ENCODE measurements at places on chromosomes 4 and X. TPM values are rescaled to one million over a fixed set of nuclear protein-coding genes. Genes with fewer than 3 reads are reported as not detected.
A peak's percentile ranks its signal among the peaks of the same experiment; 100 is the strongest.

Gene KCND1
- 0.09 TPM for total RNA-seq

GRCh38 chr4:151218343-151218742 lies 58.6 kb upstream of the PRSS48 start:
- no peak for DNase-seq

Gene PF4V1
- not detected for total RNA-seq

DNA sequence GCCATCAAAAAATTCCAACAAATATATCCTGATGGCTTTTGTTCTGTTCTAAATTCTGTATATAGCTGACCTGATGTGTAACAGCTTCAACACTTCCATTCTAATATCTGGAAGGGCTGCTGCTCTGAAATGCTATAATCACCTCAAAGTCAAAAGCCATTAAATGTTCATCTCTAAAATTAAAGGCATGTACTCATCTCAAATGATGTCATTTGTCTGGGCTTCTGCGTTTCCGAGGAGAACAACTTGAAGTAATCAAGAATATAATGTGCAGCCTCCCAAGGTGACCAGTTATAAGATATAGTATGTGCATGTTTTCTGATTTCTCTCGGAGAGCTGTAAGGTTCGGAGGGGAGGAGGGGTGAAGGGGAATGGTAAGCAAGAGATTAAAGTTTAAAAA lies 237.6 kb downstream of the SCFD2 start:
- no peak for DNase-seq

DNA sequence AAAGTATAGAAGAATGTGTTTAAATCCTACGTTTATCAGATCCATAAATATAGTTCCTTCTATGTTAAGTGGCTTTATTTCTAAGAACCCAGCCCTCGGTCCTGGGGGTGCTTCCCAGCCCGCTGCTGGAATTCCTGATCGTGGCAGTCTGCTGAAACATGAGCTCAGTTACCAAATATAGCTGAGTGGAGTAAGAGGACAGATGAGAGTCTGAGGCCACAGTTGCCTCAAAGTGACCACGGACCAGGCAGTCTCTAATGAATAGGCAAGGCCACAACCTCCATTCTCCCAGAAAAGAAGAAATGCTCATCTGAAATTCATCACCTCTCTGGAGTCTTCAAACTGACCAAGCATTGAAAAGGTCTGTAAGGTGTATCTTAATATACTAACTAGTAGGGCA lies at the start of gene PALLD:
PALLD (plus strand) TSS at position 219 of the 400 bp plus-strand sequence.
- peak; percentile 67 for DNase-seq

DNA sequence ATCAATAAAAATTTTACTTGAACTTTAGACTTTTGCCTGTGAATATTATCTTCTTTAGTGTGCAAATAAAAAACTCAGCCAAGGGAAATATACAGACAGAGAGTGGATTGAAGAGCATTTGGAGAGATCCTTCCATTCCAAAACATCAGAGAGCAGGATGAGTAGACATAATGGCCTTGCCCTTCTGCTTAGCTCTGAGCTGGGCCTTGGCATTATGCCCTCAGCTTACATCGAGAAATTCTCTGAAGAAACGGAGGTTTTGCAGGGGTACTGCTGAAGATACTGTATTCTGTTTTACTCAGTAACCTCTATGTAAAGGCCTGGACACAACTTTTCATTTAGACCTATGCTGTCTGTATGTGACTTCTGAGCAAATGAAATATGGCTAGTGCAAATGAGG lies 317.4 kb downstream of the STIM2 start:
- DNase-seq, result no peak

GRCh38 chr4:99856166-99856565 lies 38.1 kb downstream of the LAMTOR3 start:
- DNase-seq, result no peak

GRCh38 chr4:81599742-81600380 lies 128.2 kb upstream of the RASGEF1B start:
- DNase-seq, result no peak

Gene NAP1L2
- 10.9 TPM for total RNA-seq

Gene PPM1K
- 186 TPM for total RNA-seq

- no peak for DNase-seq
These were observed 26.3 kb downstream of the TACC3 start for GRCh38 chr4:1747603-1747967.

GRCh38 chr4:119082661-119083060 lies 53.0 kb upstream of the MYOZ2 start:
- no peak for DNase-seq

DNA sequence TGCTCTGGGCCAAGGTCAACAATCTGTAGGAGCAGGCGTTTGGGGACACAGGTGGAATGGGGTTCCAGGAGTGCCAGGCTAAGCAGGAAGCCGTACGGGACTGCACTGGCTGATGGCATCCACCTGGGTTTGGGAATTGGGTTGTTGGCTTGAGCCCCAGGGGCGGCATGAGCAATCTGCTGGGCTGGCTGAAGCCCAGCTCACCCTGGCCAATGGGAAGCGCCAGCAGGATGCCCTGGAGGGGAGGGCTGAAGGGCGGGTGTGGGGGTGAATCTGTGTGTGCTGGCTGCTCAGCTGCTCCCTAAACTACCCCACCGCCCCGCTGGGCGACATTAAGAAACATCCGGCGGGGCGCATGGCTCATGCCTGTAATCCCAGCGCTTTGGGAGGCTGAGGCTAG lies 8.9 kb upstream of the RGS12 start:
- DNase-seq, result no peak

DNA sequence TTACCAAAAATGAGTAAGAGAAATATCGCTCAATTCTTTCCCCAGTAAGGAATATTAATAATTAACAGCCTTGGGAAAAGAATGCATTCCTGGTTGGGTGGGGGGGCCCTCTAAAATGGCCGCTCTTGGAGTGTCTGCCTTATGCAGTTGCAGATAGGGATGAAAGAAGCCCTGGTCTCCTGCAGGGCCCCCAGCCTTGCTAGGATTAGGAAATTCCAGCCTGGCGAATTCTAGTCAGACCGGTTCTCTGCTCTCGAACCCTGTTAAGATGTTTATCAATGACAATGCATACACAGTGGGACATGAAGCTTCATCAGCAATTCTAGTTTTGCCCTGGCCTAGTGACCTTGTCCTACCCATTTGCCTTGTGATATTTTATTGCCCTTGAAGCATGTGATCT lies 1047.7 kb upstream of the GRID2 start:
- no peak for DNase-seq

DNA sequence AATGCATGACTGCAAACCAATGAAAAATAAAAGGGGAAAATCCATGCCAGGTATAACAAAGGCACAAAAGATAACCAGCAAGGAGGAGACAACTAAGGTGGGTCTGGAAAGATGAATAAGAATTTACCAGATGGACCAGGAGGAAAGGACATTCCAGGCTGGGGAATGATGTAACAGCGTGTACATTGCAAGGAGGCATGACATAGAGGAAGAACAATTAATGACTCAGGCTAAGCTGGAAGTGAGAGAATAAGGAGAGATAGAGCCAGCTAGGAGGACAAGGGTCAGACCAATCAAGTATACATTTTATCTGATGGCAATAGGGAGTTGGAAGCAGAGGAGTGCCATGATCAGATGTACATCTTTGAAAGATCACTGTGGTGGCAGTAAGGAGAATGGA lies 57.0 kb downstream of the MTMR8 start:
- no peak for DNase-seq

DNA sequence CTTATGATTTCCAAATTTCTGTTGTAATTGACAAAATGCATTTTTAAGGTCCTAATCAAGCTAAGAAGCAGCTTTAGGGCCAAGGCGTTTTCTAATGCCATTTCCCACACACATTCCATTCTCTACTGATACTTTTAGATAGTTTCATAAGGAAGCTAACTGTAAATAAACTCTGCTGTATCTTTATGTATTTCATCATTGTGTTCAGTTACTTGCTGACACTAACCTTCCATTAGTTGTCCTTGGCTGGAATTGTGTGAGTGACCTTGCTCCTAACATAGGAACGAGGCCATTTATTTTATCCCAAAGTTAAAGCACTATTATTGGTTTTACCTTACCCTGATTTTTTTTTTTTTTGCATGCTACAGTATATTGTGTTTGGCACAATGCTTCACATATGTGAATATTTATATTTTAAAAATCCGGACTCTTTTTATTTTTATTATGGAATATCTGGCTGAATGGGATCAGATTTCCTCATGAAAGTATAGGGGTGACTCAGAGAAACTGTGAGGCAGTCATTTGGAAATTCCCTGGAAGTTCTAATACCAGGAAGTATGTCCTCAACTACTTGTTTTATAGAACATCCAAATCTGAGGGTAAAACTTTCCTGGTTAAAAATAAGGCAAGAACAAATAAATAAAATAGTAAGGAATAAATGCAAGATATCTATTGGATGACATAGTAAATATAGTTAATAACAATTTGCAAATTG lies 62.7 kb upstream of the SORBS2 start:
- no peak for DNase-seq

Gene SMR3B
- total RNA-seq, result not detected

Gene HELT
- not detected for total RNA-seq

GRCh38 chrX:20412871-20413486 lies 146.3 kb upstream of the RPS6KA3 start:
- DNase-seq, result peak; percentile 22

DNA sequence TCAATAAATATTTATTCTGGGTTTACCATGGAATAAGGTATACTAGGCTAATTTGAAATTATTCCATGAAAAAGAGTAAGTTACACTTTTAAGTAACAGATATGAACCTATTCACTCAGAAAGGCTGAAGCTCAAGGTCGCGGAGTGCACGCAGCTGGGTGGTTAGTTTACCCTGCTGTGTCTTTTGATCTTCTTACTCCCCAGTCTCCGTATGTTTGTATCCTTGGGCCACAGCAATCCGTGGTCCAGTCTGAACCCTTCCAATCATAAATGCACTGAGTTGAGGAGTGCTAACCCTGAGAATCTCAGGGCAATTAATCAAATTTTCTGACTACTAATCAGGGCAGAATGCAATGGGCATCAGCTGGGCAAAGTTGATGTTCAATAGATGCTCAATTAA lies 33.9 kb downstream of the RPS3A start:
- DNase-seq, result no peak

Gene GABRQ
- total RNA-seq, result not detected

GRCh38 chr4:165360041-165360695 lies 18.6 kb upstream of the CPE start:
- DNase-seq, result no peak

Gene ZFP92
- 0.64 TPM for total RNA-seq

Gene CLNK
- not detected for total RNA-seq

DNA sequence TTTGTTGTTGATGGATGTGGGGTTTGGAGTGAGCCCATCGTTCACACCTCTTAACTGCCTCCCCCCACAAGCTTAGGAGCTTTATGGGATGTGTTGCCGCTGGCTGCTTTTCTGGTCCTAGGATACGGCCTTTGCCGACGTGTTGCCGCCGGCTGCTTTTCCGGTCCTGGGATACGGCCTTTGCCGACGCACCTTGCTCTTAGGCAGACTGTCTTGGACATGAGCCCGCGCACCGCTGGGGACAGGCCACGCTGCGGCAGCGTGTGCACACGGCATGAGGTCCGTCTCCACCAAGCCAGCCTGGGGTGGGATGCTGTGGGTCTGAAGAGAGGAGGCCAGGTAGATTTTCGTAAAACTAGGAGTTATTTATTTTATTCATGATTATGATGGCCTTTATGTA lies 14.2 kb downstream of the RGS12 start:
- no peak for DNase-seq

DNA sequence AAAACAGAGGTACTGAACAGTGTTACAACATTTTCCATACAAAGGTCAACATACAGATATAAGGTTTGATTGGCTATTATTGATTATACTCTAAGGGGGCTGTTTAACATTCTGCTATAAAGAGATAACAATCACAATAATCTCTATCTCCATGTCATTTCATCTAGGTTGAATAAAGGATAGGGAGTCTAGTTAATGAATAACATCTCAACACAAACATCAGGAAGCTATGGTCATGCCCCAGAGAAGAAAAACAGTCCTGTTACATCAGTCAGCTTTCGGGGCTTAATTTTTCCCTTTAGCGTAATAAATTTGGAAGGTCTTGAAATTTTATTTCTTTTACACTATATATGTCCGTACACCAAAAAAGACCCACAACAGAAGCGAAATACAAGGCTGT lies 41.5 kb upstream of the DCAF8L2 start:
- no peak for DNase-seq

- DNase-seq, result no peak
These were observed 374.0 kb downstream of the EPHA5 start for GRCh38 chr4:65296246-65296645.

Gene ZNF630
- 2.2 TPM for total RNA-seq

DNA sequence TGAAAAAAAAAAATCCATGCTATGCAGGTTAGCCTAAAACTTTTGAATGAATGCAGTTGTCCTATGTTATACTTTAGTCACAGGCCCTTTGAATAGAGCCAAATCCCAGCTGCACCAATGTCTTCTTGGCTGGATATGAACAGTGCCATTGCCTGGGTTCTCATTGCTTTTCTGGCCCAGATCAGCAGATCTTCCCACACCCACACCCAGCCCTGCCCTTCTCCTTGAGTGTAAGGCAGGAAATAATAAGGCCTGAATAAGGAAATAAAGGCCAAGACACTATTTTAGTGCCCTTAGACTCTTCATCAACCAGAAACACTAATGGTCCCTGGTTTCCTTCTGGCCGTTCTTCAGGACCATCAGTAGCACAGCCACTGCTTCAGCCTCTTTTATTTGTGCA lies 66.6 kb downstream of the USP38 start:
- no peak for DNase-seq

Gene IQCM
- total RNA-seq, result not detected

DNA sequence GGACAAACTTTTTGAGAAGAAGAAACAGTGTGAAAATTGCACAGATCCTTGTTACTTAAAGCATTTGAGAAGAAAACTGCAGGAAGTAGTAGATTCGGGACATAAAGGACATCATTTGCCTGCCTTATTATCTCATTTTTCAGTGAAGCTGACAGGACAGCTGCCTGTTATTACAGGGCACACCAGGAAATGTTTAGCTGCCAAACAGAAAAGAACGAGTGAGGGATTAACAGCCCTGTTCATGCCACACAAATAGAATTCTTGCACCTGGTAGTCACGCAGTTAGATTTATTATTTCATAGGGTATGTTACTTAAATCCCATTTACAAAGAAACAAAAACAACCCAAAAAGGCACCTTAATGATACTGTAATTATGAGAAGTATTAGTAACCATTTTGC lies 100.6 kb downstream of the CHIC2 start:
- no peak for DNase-seq

GRCh38 chr4:78753091-78753490 lies 23.1 kb upstream of the BMP2K start:
- DNase-seq, result no peak

- no peak for DNase-seq
These were observed 235.4 kb downstream of the HNRNPD start for GRCh38 chr4:82138374-82138773.

DNA sequence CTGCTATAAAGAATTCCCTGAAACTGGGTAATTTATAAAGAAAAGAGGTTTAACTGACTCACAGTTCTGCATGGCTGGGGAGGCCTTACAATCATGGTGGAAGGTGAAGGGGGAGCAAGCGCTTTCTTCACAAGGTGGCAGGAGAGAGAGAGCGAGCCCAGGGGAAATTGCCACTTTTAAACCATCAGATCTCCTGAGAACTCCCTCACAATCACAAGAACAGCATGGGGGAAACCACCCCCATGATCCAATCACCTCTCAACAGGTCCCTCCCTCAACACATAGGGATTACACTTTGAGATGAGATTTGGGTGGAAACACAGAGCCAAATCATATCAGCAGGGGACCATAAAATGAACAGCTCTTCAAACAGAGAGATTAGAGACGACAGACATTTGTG lies 198.6 kb downstream of the MAGEB5 start:
- no peak for DNase-seq
